ENCODE measurements at places on chromosomes 5 and 9.

DNA sequence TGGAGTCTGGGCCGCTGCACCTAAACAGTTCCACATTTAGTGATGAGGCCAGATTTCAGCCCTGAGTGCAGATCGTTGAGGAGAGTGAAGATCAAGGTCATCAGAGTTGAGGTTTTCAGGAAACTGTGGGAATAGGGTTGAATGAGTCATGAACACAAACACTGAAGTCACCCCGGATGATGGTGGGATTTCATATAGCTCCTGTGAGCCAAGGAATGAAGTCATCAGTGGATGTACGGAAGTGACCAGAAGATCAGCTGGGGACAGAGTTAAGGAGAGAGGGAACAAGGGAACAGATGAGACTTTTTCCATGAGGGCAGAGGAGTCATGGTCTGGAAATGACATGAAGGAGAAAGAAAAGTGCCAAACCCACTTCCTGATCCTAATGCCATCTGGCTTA lies 36.5 kb downstream of the PALM2AKAP2 start:
- no peak for DNase-seq

GRCh38 chr9:102631559-102631958 lies 363.6 kb upstream of the CYLC2 start:
- no peak for DNase-seq

- DNase-seq, result no peak
Measured at GRCh38 chr5:128920345-128921215, 44.7 kb upstream of the SLC27A6 start.

GRCh38 chr5:55699041-55699688 lies 13.0 kb downstream of the SLC38A9 start:
- DNase-seq, result no peak

- DNase-seq, result no peak
Measured at GRCh38 chr9:68721666-68722330, 16.8 kb downstream of the PIP5K1B start.

DNA sequence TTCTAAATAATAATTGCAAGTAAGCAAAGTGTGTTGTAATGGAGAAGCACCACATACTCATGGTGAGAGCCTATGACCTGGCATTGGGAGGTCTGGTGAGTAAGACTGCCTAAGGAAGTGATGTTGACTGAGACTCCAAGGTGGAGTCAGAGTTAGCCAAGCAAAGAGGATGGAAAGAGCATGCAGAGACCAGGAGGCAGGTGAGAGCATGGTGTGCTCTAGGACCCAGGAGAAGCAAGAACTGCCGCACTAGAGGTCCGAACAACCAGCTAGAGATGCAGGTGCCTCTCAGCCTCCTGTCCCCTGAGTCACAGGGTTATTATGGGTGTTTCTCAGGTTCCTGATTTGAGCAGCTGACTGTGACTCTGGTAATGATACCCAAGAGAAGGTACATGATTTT lies 27.3 kb downstream of the ANP32B start:
- DNase-seq, result no peak

- DNase-seq, result no peak
Measured at GRCh38 chr5:9529041-9529480, 16.8 kb downstream of the SEMA5A start.

GRCh38 chr5:73899055-73899454 lies 273.1 kb downstream of the ARHGEF28 start:
- no peak for DNase-seq

GRCh38 chr5:126106029-126106428 lies 317.2 kb upstream of the GRAMD2B start:
- DNase-seq, result no peak

DNA sequence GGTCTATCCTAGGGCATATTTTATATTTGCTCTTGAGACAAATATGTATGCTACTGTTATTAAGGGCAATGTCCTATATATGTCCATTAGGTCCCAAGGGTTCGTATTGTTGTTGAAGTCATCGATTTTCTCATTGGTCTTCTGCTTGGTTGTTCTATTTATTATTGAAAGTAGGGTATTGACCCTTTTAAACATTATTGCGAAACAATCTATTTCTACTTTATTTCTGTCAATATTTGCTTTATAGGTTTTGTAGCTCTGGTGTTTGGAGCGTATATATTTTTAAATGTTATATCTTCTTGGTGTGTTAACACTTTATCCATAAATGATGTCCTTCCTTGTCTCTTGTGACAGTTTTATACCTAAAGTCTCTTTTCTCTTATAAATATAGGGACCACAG lies 16.2 kb upstream of the DIRAS2 start:
- DNase-seq, result no peak

GRCh38 chr9:88923092-88923491 lies 68.2 kb upstream of the S1PR3 start:
- no peak for DNase-seq

- DNase-seq, result no peak
Measured at GRCh38 chr5:59169768-59170150, 586.9 kb downstream of the RAB3C start.

GRCh38 chr5:147538236-147538635 lies 28.4 kb upstream of the DPYSL3 start:
- no peak for DNase-seq

DNA sequence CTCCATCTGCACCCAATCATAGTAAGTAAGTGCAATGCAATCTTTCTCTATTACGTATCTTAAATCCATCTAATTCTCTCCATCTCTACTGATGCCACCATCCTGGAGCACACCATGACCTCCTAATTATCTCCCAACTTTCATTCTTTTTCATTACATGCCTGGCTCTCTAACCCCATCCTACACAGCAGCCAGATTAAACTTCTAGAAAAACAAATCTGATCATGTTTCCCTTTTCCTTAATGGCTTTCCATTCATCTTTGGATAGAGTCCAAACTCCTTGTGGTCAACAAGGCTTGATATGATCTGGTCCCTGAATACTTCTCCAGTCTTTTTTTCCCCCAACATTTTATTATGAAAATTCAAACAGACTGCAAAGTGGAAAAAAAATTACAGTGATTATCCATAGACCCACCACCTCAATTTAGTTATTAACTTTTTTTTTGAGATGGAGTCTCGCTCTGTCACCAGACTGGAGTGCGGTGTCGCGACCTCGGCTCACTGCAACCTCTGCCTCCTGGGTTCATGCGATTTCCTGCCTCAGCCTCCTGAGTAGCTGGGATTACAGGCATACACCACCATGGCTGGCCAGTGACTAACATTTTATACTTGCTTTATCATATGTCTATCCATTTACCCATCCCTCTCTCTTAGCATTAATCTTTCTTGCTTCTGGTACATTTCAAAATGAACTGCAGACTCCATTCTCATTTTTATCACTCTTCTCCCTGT lies 5.2 kb downstream of the PPP2R2B start:
- DNase-seq, result no peak

DNA sequence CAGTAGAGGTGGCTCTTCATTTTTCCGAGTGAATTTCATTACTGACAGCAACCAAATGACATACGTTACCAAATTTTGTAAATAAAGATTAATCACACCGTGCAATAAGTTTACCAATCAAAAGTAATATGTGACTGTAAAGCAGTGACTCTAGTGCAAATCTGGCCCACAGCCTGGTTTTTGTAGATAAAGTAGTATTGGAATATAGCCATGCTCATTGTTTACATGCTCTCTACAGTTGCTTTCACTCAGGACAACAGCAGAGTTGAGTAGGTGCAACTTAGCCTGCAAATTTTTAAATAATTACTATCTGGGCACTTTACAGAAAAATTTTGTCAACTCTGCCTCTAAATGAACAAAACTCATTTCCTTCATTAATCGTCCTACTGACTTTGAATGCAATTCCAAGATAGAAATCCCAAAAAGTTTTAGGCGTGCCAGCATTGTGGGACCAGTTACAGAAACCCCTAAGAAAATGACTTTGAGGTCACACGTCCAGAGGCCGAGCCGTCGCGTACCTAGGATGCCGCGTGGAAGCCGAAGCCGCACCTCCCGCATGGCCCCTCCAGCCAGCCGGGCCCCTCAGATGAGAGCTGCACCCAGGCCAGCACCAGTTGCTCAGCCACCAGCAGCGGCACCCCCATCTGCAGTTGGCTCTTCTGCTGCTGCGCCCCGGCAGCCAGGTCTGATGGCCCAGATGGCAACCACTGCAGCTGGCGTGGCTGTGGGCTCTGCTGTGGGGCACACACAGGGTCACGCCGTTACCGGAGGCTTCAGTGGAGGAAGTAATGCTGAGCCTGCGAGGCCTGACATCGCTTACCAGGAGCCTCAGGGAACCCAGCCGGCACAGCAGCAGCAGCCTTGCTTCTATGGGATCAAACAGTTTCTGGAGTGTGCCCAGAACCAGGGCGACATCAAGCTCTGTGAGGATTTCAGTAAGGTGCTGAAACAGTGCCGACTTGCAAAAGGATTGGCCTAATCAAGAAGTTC lies 180.7 kb upstream of the TLE4 start:
- DNase-seq, result no peak

GRCh38 chr5:305459-305858 lies 16.1 kb upstream of the AHRR start:
- DNase-seq, result no peak

GRCh38 chr5:52693280-52693679 lies 94.4 kb upstream of the ITGA1 start:
- no peak for DNase-seq

- no peak for DNase-seq
Measured at GRCh38 chr5:96582343-96582742, 79.8 kb upstream of the CAST start.
